ENCODE measurements at places on chromosomes 7 and 10.

- no peak for DNase-seq
Measured at GRCh38 chr7:118078015-118078414, 105.9 kb upstream of the LSM8 start.

DNA sequence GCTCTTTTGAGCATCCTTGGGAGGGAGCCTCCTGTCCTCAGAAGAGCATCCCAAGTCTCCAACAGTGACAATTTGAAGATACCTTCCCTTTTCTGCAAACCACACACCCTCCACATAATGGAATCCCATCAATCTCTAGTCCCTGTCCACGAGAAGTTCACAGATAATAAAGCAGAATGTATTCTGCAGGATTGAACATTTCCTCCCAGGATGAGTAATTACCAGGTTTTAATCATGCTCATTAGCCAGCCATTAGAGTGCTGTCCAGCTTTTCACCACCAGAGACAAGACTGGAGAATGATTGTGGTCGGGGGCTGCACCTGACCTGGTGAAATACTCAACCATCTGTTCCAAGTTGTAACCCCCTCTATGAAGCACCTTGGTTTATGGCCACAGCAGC, 958.6 kb downstream of the KCNMA1 start:
- DNase-seq: no peak

DNA sequence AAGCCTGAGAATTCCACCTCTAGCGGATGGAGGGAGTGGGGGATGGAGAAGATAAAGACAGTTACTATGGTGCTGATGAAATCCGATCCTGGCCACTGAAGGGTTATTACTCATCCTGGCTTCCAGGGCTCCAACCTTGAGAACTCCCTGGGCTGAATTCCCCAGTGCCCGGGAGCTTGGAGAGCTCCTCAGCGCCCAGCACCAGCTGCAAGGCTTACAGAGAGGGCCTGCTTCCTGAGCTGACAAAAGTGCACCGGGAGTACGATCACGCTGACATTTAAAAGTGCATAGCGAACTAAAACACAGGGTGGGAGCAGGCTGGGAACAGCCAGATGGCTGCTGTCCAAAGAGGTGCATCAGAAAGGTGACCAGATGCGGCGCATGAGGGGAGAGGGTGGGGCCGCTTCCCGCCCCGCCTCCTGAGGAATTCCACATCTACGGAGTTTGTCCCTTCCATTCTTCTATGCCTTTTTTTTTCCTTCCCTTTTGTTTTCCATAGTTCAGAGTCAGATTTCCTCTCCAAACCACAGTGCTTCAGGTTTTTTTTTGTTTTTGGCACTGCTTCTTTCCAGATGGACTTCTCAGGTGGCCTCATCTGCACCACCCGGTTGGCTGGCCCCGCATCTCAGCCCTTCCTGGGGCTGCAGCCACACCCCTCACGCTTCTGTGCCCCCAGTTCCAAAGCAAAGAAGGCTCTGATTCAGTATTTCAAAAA, 62.4 kb upstream of the MKRN1 start:
- no peak for DNase-seq

DNA sequence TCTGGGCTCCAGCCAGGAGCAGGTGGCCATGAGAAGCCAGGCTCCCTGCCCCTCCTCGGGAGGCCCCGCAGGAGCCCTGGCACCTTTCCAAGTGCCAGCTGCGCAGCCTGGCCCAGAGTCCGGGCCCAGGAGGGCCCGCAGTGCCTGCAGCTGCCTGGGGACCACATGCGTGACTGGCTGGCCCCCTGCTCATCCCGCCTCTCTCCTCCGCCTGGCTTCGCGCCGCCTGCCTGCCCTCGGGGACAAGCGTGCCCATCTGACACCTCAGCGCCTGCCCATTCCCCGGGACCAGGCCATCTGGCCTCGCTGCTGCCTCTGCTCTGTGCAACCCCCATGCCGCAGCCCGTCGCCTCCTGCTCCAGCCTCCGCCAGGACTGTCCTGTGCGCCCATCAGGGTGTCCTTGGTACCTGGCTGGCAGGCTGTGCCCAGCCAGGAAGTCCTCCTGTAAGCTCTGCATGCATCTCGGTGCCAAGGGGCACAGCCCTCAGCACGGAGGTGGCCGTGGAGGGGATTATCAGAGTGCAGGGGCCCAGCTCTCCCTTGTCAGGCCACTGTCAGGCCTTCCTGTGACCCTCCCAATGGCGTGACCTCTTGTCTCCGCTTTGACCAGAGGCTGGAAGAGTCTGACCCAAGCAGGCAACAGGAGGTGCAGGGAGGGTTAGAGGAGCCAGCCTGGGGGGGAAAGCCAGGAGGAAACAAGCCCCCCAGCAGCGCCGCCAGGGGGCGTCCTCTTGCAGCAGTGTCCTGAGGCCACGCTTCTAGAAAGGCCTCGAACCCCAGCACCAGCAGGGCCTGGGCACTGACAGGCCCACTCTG, 50.5 kb downstream of the TMEM209 start:
- DNase-seq: peak; percentile 85

DNA sequence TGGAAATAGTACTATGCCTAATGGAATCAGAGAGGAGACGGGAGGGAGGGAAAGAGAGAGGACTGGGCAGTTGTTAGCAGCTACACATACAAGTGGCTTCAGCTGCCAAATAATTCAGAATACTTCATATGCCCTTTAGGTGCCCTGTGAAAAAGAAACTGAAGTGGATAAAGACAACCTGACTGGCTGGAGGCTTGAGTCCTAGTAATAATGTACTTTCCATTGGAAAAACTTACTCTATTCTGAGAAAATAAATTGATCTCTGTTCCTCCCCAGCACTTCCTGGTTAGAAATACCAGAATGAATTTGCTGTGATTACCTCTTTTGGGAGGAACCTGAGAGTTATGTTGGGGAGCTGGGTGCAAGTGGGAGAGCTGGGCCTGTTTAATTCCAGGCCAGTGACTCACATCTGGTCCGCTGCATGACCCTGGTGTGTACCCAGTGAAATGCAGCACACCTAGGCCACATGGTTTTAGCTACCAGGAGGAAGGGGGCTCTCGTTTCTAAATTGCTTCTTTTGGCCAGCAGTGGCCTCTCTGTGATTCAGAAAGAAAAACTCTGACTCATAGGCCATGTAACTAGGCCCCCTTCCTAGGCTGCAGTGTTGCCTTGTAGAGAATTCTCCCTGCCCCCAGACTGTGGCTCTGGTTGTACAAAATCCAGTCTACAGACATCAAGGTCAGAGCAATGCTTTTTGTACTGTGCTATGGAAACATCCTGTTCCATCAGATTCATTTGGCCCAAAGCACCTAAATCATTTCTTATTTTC, 6.5 kb downstream of the AGFG2 start:
- DNase-seq: no peak

DNA sequence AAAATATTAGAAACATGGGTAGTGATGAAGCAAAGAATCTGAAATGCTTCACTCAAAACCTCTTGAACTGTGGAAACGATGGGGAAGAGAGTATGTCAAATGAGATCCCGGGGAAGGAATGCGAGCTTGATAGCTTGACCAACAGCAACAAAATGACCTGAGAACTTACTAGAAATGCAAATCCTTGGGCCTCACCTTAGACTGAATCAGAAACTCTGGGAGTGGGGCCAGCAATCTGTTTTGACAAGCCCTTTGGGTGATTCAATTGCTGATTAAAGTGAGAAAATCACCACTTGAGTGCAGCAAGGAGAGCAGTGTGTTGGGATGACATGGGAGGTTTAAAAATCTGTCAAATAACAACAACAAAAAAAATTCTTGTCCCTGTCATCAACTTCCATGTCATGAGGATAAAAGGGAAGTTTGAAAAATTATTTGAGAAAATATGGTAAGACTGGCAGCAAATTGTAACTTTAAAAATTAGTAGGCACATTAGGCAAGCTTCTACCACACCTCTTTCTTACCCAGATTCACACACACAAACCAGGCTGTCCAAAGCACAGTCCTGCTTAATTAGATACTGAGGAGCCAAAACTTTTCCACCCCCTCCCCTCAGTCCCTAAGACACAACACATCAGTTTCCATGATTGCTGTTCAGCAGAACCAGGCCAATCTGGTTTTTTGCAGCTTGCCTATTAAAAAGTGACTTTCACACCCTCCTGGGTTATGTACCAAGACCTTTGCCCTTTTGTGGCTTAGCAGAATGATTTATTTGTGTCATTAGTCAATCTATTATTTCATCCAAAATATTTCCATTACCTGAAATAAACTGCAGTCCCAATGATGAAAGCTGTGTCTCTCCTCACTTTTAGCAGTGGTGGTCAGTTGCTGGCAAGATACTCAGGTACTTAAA, 15.6 kb downstream of the CALCR start:
- no peak for DNase-seq

- DNase-seq: no peak
Measured at GRCh38 chr7:91717681-91718470, 162.6 kb downstream of the MTERF1 start.

GRCh38 chr7:97006816-97007582, 1.6 kb downstream of the DLX6 start:
- DNase-seq: no peak

- DNase-seq: no peak
Measured at GRCh38 chr7:28182071-28182471, 1.5 kb upstream of the JAZF1 start.

Measured in osteocyte (in vitro differentiated cells).